ENCODE measurements at places on chromosomes 2 and 18.

GRCh38 chr2:66058675-66059074, 376.2 kb upstream of the MEIS1 start:
- DNase-seq, result no peak

DNA sequence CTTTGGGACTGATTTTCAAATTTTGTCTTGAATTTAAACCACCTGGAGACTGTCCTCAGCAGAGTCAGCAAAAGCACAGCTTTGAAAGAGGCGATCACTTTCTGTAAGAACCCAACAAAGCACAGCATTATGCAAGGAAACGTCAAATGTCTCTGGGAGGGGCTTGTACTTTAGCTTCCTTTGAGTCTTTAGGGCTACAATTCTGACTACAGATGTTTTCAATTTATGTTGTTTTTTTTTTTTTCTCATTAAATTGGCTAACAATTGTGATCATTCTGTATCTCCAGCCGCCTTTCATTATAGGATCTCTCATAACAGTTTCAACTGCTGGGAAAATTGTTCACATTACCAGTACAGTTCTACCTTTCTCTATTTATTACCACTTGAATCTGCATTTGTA, 48.3 kb downstream of the COL3A1 start:
- DNase-seq, result peak; percentile 86

GRCh38 chr2:120294008-120294340, 41.3 kb downstream of the RALB start:
- no peak for DNase-seq

GRCh38 chr2:136250131-136250530, 132.2 kb upstream of the CXCR4 start:
- no peak for DNase-seq

- no peak for DNase-seq
Measured at GRCh38 chr18:8413751-8414150, 195.5 kb upstream of the RAB12 start.

GRCh38 chr2:61493523-61493942, 22.6 kb upstream of the USP34 start:
- DNase-seq, result no peak

- DNase-seq, result no peak
Measured at GRCh38 chr18:3498698-3499471, 48.9 kb downstream of the TGIF1 start.

DNA sequence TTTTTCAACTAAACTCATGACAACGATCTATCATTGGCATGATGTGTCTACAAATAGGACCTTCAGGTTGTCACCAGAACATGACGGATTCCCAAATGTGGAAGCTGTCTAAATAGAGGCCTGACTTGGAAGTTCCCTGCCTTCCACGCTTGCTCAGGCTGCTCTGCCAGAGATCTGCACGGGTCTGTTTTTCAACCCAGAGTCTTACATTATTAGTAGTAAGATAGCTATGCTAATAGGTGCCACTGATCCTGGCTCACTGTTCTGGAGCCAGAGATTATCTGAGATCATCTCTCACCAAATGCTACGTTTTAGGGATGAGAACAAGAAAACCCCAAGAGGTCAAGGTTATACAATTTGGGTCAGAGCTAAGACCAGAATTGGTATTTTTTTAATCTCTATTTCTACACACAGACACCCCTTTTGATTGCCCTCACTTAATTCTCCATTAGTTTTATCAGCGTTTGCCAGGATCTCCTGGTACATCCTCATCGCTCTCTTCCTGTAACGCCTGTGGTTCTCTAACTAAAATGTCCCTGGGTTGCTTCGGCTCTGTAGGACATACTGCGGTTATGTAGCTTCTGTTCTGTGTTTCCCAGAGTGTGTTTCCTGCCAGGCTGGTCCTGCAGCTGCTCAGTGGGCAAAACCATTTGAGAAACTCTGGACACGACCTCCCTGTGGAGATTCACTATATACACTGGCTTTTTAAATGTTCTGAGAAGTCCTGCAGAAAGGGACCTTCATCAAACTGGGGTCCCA, 5.7 kb downstream of the CDC42EP3 start:
- DNase-seq, result no peak

DNA sequence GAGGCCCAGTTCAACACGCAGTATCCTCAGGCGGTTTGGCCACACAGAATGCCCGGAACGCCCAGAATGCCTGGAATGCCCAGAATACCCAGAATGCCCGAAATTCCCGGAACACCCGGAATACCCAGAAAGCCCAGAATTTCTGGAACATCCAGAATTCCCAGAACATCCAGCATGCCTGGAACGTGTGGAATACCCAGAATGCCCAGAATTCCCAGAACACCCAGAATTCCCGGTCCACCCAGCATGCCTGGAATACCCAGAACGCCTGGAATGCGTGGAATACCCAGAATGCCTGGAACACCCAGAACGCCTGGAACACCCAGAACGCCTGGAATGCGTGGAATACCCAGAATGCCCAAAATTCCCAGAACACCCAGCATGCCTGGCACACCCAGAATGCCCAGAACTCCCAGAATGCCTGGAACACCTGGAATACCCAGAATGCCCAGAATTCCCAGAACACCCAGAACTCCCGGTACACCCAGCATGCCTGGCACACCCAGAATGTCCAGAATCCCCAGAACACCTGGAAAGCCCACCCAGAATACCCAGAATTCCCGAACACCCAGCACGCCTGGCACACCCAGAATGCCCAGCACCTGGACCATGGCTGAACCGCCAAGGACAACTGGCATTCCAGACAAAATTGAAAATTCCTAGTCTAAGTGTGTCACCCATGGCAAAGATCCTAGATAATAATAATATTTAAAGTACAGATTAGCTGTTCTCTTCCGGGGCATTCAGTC, 487.4 kb upstream of the SALL3 start:
- no peak for DNase-seq

DNA sequence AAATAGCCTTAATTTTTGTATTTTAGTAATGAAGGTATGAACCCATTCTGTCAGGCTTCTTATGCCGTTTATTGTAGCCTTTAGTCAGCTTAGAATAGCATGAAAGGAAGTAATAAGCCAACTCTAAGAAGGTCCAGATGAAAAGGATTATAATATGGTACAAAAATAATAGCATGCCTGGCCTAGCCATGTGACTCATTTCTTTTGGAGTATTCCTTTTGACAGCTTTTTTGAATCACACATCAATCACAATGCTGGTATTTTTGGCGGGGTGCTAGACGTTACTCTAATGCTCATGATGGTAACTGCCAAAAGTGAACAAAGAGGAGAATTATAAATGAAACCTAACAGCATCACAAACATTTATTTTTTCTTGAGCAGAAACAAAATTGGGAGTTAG, 19.9 kb downstream of the FMNL2 start:
- DNase-seq, result no peak

DNA sequence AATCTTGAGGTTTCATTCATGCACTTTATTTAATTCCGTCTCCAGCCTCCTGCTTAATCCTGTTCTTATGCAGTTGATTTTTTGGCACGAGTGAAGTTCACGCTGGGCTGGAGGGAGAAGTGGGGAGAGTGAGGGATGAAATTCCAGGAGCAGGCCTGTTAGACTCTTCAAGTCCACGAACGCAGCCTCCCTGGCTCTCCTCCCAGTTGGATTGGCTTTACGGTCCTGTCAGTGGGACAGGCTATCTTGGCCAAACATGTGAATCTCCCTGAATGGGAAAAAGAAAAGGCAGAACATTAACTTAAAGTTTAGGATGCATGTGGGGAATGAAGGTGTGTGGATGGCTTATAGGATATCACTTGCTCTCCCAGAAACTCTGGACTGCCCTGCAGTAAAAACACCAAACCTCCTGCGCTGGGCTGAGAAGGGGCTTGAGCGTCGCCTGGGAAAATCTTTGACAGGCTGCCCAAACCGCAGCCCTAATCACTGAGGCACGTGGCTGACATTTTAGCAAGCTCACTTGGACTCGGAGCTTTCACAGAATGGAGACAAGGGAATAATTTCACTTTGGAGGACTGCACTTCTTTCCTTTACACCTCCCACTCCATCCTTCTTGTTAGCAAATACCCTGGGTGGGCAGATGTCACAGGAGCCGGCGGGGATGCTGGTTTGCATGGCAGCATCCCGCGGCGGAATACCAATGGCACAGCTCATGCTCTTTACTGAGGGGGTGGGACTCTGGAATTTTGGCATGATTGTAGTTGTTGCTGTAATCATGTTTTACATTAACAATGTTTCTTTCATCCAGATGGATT, 93.9 kb downstream of the ACKR3 start:
- peak; percentile 67 for DNase-seq

DNA sequence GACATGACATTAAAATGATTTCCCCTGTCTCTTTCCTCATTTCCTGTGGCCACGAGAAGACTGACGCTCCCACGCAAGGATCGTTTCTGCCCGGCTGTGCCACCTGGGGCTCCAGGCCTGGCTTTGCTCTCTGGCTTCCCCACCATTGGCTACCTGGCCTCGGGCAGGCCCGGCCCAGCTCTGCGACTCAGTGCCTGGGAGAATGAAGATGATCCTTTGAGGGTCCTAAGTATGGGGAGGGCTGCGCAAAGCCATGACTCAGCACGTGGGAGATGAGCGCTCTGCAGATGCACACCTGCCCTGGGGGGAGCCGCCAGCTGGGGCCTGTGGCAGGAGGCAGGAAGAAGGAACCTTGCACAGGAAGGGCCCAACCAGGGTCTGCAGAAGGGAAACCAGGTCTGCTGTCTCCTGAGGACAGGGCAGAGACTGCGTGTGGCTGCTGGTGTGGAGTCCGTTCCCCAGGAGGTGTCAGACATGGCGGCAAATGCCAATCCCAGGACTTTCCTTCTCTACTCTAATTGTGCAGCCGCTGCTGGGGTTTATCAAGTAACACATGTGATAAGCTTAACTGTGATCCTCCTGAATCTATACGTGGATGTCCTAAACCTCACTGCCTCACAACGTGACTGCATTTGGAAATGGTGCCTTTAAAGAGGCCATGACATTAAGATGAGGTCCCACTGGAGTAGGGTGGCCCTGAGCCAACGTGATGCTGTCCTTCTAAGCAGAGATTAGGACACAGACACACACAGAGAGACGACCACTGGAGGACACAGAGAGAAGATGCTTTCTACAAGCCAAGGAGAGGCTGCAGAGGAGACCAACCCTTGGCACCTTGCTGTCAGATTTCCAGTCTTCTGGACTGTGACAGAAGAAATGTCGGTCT, 32.9 kb downstream of the MBP start:
- no peak for DNase-seq

GRCh38 chr2:203572316-203572715, 37.2 kb upstream of the RAPH1 start:
- no peak for DNase-seq

GRCh38 chr2:60794271-60794863, 38.3 kb downstream of the PAPOLG start:
- DNase-seq, result no peak

- DNase-seq, result no peak
Measured at GRCh38 chr2:239948100-239948881, 76.9 kb downstream of the NDUFA10 start.

GRCh38 chr2:5694306-5694705, 2.1 kb downstream of the SOX11 start:
- DNase-seq, result no peak

DNA sequence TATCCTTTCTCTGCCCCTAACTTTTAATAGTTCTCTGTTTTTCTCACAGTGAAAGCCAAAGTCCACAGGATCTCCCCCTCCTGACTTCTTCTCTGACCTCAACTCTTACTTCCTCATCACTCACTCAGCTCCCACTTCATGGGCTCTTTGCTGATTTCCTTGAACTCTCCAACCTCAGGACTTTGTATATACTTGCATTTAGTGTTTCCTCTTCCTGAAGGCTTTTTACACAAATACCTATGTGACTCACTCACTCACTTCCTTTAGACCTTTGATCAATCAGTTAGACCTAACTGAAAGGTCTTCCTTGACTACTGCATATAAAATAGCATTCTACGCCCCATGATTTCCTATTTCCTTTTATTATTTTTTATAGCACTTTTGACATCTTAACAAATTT, 233.1 kb upstream of the MEX3C start:
- DNase-seq, result no peak

DNA sequence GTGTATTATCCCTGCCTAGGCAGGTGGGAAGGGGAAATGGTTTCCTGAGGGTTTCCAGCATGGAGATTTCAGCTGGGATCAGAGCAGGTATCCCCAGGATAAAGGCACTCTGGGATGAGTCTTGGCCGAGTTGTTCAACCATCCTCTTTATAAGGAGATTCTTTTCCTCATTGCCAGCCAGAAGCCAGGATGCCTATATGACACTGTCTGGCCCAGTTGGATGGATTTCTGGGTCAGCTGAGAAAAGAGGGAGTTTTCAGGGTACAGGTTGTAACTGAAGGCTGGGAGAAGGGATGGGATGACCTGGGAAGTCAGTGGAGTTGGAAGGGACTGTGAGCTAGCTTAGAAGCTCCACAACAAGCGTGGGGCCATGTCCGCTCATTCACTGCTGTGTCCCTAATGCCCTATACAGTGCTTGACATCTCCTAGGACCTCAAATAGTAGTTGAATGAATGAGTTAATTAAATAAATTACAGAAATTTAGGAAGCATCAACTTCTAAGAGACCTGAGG, 8.3 kb downstream of the RHOB start:
- DNase-seq, result no peak

- DNase-seq, result no peak
Measured at GRCh38 chr18:77203071-77203470, 46.6 kb upstream of the GALR1 start.

GRCh38 chr2:123738643-123739042, 286.4 kb upstream of the CNTNAP5 start:
- no peak for DNase-seq

DNA sequence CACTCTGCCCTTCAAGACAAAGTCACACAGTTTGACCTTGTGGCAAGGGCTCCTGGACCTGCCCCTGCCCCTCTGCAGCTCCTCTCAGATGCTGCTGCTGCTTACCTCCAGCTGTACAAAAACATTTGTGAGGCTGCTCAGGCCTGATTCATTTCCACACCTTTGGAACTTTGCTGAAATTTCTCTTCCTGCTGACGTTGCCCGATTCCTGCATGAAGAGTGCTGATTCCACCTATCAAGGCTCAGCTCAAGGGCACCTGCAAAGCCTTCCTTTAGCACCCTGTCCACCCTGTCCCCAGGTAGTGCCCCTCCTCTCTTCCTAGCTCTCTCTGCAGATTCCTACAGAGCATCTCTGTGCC, 738.3 kb upstream of the HS6ST1 start:
- DNase-seq, result no peak

GRCh38 chr2:26035090-26035743, 1.3 kb downstream of the RAB10 start:
- DNase-seq, result no peak

DNA sequence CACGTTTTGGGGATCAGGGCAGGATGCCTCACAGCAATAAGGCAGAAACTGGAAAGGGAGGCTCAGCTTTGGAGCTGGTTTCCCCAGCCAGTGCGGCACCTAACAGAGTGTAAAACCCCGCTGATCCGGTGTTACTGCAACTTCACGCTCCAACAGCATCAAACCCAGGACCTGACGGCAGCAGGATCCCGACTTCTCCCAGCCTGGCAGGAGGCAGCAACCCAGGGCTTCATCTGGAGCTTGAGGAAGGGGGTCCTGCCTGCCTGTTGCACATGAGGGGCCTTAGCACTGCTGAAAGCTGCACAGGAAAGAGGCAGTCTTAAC, 209.8 kb downstream of the MGAT5 start:
- no peak for DNase-seq
